Stimulated activated CD4-positive, alpha-beta T cell treated with anti-CD3 and anti-CD28 coated beads, Interleukin-12 subunit alpha, Interleukin-12 subunit beta, amount 100 ng/mL, for 4 hours (primary cell): ENCODE measurements at places on chromosomes 6 and 20.

GRCh38 chr6:33251395-33252012 is 20.2 kb downstream of the VPS52 start:
- DNase-seq: no peak

DNA sequence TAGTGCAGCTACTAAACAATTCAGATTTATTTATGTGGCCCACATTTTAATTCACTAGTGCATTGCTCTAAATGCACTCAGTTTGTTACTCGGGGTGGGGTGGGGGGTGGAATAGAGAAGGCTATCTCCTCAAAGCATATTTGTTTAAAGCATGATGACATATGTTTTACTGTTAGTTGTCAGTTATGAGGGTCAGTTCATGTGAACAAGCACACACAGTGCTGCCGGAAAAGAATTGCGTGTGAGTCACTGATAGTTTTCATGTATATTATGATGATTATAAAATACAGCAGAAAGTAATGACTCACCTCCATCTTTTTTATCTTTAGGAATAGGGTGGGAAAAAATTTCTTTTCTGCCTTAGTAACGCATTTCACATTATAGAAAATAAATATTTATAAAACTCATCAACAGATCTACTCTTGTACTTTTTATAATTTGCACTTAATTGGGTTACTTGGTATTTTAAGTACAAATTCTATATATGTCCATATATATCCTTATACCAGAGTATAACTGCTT is 42.2 kb upstream of the STXBP5 start:
- DNase-seq: no peak

DNA sequence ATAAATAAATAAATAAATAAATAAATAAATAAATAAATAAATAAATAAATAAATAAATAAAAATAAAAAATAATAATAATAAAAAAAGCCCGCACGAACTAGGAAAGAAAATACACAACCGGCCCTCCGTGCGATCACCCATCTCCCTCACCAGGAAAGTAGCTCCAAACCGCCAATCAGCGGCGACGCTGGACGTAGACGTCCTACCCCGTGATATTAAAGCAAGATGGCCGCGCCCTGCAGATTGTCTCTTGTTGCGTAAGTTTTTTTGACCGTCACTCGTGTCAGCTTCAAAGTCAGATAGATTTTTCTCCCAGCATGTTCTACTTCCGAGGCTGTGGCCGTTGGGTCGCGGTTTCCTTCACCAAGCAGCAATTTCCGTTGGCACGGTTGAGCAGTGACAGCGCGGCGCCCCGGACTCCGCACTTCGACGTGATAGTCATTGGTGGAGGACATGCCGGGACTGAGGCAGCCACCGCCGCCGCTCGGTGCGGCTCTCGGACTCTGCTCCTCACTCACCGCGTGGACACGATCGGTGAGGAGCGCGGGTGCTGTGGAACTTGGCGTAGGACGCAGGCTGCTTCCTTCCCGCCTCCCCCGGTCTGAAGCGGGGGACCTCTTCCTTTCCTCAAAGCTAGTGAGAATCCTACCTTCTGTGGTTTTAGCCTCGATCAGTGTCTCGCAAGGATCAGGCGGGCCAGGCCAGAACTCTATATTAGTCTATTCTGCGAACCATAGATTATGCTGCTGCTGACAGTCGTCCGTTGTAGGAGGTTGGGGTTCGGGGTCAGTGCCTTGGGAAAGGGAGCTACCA is at the start of gene MTO1:
Gene MTO1 (plus strand): TSS at position 201 of the 814 bp plus-strand sequence. CDS start 118 bp downstream, at position 319.
- peak; percentile 72 for DNase-seq

- no peak for DNase-seq
Measured at GRCh38 chr6:32224696-32225095, 829 bp upstream of the NOTCH4 start.

GRCh38 chr6:33192105-33192646 is at the start of gene COL11A2:
COL11A2 (minus strand) TSS chr6:33192467; CDS start chr6:33192240, 227 bp downstream.
- DNase-seq: no peak

GRCh38 chr6:52195886-52196285 is 9.7 kb downstream of the IL17A start:
- DNase-seq: no peak

DNA sequence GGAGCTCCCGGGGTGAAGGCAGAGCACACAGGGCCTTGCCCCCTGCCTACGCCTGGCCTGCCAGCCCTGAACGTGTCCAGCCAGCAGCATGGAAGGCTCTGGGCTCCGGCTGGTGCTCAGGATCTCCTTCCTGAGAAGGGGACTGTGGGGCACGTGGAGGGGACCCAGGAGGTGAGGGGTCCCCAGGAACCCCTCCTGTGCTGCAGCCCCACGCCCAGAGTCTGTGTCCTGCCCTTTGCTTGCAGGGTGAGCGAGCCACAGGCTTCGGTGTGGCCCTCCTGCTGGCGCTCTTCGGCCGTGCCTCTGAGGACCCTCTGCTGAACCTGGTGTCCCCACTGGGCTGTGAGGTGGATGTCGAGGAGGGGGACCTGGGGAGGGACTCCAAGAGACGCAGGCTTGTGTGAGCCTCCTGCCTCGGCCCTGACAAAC is 22.3 kb downstream of the NPEPL1 start:
- DNase-seq: no peak

DNA sequence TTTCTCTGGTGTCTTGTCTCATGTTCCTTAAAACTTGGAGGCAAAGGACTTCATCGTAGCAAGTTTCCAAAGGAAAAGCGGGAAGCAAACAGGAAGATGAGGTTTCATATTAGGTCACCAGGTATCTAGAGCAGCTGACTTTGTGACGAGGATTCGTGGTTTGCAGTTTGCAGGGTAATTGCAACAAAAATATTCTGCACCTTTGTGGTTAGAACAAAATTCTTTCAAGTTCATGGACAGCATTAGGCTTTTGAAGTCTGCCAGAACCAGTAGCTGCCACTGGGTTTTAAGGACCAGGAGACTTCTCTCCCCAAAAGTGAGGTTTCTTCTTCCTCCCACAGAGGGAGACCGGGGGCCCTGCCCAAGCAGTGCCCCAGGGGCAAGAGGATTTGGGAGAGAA is 63.4 kb downstream of the RPP40 start:
- no peak for DNase-seq

DNA sequence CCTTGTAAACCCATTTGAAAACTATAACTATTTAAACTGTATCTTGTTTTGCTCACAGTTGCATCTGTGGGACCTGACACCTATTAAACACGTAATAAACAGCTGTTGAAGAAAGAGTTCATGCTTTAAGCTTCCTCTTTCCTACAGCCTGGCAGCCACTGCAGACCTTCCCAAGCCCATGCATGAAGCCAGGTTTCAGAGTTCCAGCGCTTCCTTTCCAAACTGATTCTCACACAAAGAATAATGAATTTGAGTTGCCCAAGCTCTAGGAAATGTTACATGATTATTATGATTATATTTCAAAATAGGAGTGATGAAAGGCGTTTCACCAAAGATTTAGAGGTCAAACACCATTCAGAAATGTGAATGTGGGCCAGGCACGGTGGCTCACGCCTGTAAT is 3.7 kb downstream of the AGPAT4 start:
- DNase-seq: no peak

DNA sequence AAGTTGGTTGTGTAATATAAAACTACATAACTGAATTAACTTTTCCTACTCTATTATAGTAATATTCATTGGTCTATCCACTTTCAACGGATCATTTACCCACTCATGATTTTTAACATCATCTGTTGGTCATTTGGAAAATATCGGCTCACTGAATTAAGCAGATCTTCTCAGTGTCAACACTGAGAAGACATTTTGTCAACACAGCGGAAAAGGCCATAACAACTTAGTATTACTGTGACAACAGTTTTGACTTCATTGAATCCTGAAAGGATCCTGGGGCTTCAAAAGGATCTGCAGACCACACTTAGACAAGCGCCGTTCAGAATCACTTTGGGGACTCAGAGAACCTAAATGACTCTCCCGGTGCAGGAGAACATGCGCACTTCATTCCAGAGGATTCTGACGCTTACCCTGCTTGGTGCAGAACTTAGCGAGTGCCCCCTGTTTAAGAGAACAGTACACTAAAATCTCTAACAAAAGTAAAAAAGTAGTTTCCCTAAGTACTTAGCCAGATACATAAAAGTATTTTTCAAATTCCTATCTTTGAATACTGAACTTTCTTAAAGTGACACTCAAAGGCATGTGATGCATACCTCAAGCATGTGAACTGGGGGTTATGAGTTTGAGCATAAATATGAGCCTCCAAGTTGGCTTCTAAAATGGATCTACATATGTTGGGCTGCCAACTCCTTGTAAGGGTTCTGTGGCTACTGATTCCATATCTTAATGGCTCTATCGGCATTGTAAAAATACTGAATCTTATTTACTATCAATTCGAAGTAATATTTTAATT is 4.0 kb downstream of the ZBTB2 start:
- DNase-seq: no peak

- no peak for DNase-seq
Measured at GRCh38 chr6:153125032-153125431, 6.0 kb downstream of the RGS17 start.

- DNase-seq: no peak
Measured at GRCh38 chr6:126625019-126625418, 285.1 kb downstream of the CENPW start.

DNA sequence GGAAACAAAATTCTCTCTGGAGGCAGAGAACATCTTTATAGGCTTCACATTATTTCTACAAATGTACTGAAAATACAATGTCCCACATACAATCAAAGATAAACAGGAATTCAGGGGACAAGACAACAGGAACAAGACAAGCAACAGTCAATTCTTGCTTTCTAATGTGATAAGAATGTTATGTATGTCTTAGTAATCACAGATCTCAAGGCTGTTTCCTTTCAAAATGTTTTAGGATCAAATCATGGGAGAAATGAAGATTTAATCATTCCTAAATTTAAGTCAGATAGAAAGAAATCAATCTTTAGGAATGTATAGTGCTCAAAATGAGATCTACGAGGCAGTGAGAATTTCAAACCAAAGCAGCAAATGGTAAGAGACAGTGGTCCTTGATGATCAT is 32.1 kb downstream of the NEDD9 start:
- DNase-seq: no peak

GRCh38 chr6:105985098-105985815 is 100.9 kb upstream of the PRDM1 start:
- no peak for DNase-seq

GRCh38 chr20:60056407-60057122 is 98.3 kb downstream of the CDH26 start:
- DNase-seq: no peak

DNA sequence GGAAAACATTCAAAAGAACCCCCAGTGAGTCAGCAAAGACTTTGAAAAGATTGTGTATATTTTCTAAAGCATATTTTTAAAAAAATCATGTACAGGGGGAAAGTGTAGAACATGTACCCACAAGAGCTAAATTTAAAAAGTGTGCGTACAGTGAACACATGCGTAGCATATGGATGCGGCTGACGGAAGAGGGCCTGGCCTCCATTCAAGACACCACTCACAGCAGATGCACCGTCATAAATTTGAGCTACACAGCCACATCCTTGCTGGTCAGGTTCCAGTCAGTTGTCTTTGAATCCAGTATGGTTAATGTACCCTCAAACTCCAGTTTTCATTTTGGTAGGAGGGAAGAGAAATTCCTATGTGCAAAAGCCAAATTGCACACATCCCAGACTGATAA is 54.3 kb upstream of the SPACA1 start:
- no peak for DNase-seq

DNA sequence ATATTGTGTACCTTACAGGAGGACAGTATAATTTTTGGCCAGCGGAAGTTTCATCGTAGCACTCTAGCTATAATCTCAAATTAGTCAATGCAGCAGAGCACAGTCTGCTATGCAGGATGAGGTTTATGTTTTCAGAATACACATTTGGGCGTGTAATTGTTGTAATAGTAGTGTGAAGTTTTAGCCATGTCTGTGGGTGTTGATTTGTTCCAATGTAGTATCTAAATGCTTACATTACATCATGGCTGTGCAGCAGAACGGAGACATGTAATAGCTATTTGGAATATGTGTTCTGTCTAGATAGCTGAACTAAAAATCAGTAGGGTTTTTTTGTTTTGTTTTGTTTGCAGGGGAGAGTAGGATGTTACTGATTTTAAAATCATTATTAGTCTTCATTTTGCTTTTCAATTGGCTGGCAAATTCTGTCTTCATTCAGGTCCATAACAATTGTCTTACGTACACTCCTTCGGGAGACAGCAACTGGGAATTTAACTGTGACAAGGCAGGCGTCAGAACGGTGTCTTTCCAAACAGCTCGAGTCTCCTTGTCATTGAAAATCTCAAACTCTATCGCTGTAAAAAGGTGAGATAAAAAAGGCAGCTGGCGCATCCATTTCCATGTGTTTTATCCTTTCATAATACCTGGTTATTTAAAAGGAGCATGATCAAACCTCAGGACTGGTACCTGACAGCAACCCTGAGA is 65.1 kb upstream of the CDH4 start:
- no peak for DNase-seq

- DNase-seq: no peak
Measured at GRCh38 chr20:57647933-57648785, 27.9 kb upstream of the ZBP1 start.

DNA sequence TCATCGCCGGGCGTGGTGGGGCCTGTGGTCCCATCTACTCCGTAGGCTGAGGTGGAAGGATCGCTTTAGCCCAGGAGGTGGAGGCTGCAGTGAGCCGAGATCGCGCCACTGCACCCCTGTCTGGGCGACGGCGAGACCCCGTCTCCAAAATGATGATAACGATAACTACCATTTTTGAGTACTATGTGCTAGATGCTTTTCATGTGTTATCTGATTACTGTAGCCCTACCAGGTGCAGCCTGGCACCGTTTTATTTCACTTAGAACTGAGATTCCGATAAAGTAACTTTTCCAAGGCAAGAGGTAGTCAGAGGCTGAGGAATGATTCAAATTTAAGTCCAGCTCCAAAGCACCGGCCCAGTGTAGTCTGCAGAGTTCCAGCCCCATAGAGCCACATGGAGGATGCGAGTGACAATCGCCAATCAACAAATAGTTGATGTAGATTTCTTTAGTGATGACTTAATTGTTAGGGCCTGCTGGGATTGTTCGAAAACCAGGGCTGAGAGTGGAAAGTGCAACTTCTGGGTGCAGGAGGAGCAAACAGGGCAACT is 727 bp downstream of the ERMARD start:
- no peak for DNase-seq

DNA sequence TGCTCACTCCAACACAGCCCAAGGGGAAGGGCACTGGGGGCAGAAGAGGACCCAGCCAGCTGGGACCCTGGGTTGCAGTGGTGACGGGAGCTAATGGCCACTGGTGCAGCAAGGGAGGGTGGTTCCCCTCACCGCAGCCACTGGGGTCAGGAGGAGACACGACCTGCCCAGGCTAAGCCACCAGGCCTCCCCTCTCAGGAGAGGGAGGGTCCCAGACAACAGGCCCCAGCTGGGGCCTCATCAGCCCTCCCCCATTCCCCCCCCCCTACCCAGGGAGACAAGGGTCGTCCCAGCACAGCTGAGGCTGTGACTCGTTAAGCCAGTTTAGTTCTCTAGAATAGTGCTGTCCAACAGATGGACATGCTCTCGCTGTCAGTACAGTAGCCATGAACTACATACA is 17.3 kb upstream of the MATN4 start:
- no peak for DNase-seq

DNA sequence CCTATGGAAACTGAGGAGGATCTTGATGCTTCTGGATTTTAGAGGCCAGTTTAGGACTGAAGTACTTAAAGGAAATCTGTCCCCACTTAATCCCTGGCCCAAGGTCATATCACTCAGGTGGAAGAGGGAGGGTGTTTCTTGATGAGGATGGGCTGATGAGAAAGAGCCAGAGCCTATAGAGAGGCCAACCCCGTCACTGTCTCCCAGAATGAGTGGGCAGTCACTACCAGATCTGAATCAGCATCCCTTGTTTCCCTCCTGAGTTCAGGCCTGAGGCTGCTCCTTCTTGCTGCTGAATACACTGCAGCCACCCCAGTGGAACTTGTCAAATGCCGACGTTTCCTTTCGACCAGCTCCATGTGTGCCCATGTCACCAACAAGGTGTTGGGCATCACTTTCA is 14.8 kb downstream of the ARMC12 start:
- DNase-seq: no peak
